ENCODE measurements at places on chromosomes 16 and 17. TPM values are rescaled to one million over a fixed set of nuclear protein-coding genes. Genes with fewer than 3 reads are reported as not detected.

Gene PRSS27
- 1.3 TPM for polyA plus RNA-seq

Gene IFI35
- polyA plus RNA-seq: 56.8 TPM

Gene HBA2
- polyA plus RNA-seq: 57.9 TPM

Gene KCNG4
- polyA plus RNA-seq: not detected
